Activated CD4-positive, alpha-beta T cell treated with anti-CD3 and anti-CD28 coated beads, Interleukin-2, amount 50 U/mL, for 4 hours (primary cell): ENCODE measurements at places on chromosomes 1 and 21.

DNA sequence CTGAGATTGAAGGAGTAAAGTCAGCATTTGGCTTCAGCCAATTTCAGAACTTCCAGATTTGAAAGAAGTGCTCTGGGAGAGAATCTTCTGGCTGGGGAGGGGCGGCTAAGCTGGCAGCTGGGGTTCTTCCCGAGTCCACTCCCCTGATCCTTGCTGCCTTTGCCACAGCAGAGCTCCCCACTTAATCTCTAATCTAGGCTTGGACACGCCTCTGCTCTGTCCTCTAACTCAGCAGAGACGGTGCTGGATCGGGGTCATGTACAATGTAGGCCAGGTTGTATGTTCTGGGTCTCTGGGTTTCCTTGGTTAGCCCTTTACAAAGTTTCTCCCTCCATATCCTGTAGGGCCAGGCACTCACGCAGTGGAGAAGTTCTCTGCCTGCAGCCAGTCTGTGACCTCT lies 10.1 kb upstream of the GSTM3 start:
- no peak for DNase-seq

DNA sequence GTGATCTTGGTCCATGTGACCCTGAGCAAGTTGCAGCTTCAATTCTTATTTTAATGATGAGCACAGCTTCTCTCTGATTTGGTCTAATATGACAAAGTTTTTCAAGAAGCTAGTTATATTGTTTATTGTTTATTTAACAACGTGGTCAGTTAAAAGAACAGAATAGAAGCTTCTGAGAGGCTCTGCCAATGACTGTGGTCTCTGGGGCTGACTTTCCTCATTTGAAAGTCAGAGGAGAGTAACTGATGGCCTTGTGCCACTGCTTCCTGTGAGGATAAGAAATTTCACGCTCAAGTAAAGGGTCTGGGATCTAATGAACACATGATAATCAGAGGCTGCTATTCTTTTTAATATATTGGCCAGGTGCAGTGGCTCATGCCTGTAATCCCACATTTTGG lies 7.3 kb downstream of the HHIPL2 start:
- DNase-seq: no peak

DNA sequence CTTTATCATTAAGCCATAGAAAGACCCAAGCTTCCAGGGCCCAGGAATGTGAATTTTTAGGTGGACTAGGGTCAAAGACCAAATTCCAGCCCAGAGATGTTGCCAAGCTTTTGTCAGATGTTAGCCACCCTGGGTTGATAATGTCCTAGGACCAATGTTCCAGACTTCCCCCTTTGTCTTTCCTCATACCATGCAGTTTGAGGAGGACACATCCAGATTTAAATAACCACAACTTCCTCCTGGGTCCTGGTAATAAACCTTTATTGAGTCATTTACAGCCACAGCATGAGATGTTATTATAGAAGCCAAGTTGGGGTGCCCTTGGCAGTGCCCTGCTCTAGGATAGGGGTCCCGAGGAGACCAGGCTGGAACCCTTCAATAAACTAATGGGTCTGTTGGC lies 5.9 kb downstream of the TNR start:
- no peak for DNase-seq

DNA sequence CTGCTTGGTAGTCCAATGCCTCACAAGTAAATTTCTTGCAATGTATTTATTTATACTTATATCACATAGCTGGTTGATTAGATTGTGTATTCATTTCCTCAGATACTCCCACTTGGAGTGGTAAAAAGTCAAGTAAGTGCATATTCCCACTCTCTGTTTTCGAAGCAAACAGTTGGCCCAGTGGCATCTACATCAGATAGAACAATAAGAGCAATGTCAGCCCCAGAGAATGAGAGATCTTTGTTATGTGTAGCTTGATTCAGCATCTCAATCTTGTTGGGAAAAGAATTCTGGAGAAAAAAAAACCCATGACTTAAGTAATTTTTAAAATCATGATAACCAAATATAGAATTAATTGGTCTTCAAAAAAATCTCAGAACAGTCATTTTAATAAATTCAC lies 25.5 kb downstream of the RGL1 start:
- no peak for DNase-seq

DNA sequence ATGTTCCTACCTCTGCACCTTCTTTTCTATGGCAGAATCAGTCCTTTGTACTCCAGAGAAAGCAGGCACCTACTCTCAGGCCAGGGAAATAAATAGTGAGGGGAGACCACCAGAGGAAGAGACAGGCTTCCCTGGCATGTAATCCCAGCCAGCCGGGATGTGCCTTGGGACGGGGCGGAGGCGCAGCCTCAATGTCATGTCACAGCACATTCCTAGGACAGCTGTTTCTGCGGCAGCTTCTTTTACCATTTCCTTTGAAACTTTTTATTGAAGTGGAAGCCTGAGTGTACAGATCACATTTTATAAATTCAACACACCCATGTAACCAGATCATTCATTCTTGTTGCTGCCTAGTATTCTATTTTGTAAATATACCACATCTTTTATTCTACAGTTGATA lies 67.9 kb upstream of the ZNF326 start:
- DNase-seq: no peak

GRCh38 chr1:52574594-52574993 lies 21.7 kb upstream of the TUT4 start:
- DNase-seq: no peak

- DNase-seq: no peak
Observed at GRCh38 chr21:26093122-26093521, 77.4 kb downstream of the APP start.

GRCh38 chr1:221834698-221835513 lies 93.0 kb upstream of the DUSP10 start:
- DNase-seq: no peak

- DNase-seq: no peak
Observed at GRCh38 chr1:222818171-222818570, 3.3 kb downstream of the DISP1 start.

GRCh38 chr1:32892368-32893197 lies 6.3 kb downstream of the HPCA start:
- no peak for DNase-seq

GRCh38 chr1:13585612-13585991 lies 2.0 kb downstream of the PDPN start:
- DNase-seq: no peak

DNA sequence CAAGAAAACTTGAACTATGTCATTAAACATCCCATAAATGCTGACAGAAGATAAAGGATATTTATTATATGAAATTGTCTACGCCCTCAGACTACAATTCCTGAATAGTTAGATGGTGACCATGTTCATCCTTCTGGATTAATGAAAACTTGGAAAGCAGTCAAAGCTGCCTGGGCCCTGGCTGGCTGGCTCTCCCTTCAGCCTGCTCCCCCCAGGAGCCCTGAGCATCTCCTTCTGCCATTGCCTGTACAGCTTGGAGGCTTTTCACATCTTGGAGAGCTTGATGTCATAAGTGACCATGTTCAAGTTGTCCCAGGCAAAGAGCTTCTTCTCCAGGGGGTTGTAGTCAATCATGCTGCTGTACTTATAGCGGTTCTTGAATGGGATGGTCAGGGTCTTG lies 13.6 kb downstream of the MYOCOS start:
- DNase-seq: no peak

DNA sequence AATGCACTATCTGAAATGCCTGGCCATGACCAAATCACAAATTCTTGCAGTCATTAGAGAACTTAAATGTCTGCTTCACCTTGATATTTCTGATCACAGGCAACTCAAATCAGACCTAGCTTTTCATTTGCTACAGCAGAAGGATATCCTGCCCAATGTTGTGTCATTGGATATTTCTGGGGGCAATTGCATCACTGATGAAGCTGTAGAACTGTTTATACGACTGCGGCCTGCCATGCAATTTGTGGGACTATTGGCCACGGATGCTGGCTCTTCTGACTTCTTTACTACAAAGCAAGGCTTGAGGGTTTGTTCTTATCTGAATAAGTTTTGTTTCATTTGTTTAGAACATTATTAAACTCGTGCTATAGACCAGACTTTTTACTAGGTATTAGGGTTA lies 14.9 kb downstream of the ZYG11A start:
- no peak for DNase-seq

GRCh38 chr1:161706113-161706481 lies 932 bp upstream of the FCRLA start:
- DNase-seq: no peak

- DNase-seq: no peak
Observed at GRCh38 chr1:147651466-147651865, 18.9 kb downstream of the ACP6 start.
